Glomerular endothelial cell (primary cell): ENCODE measurements at places on chromosomes 3 and 15. TPM values are rescaled to one million over a fixed set of nuclear protein-coding genes. Genes with fewer than 3 reads are reported as not detected.

LRRC3B gene
- not detected in 2 replicates for total RNA-seq

GABRR3 gene
- not detected in 2 replicates for total RNA-seq

SECISBP2L gene
- total RNA-seq: 24.5 and 38.0 TPM in 2 replicates

AGBL1 gene
- total RNA-seq: not detected in 2 replicates

ITIH1 gene
- total RNA-seq: not detected in 2 replicates

DPPA2 gene
- total RNA-seq: not detected in 2 replicates

GP9 gene
- total RNA-seq: not detected in 2 replicates

HCN4 gene
- 0.06 and 0.19 TPM in 2 replicates for total RNA-seq

BDH1 gene
- 4.7 and 8.8 TPM in 2 replicates for total RNA-seq

SERINC4 gene
- total RNA-seq: not detected in 2 replicates

PLA1A gene
- 2.8 and 7.8 TPM in 2 replicates for total RNA-seq

RTF1 gene
- total RNA-seq: 27.4 and 34.7 TPM in 2 replicates

SPINK8 gene
- not detected in 2 replicates for total RNA-seq

IRAK2 gene
- 41.6 and 50.1 TPM in 2 replicates for total RNA-seq

RNF13 gene
- total RNA-seq: 26.5 and 32.6 TPM in 2 replicates

LTF gene
- not detected in 2 replicates for total RNA-seq

GRIP2 gene
- total RNA-seq: 0.06 TPM in 1 of 2 replicates, not detected in the other

SEC62 gene
- total RNA-seq: 29.7 and 36.6 TPM in 2 replicates

HGD gene
- total RNA-seq: 1.1 TPM in 1 of 2 replicates, not detected in the other

ABHD6 gene
- 8.4 and 9.5 TPM in 2 replicates for total RNA-seq

KNG1 gene
- not detected in 2 replicates for total RNA-seq

MKRN2 gene
- 35.6 and 38.7 TPM in 2 replicates for total RNA-seq

ZNF502 gene
- 2.6 and 3.2 TPM in 2 replicates for total RNA-seq

MUC20 gene
- 0.10 TPM in 1 of 2 replicates, not detected in the other for total RNA-seq

POU1F1 gene
- not detected in 2 replicates for total RNA-seq

WDR72 gene
- 0.34 TPM in 1 of 2 replicates, not detected in the other for total RNA-seq

FILIP1L gene
- total RNA-seq: 54.9 and 70.8 TPM in 2 replicates

CEP152 gene
- total RNA-seq: 3.7 and 3.9 TPM in 2 replicates

LMCD1 gene
- total RNA-seq: 13.4 and 23.9 TPM in 2 replicates

CCR8 gene
- total RNA-seq: not detected in 2 replicates

CELF6 gene
- 0.05 and 1.5 TPM in 2 replicates for total RNA-seq

SRGAP3 gene
- 0.05 and 0.76 TPM in 2 replicates for total RNA-seq

SNAPC5 gene
- 12.1 and 24.7 TPM in 2 replicates for total RNA-seq

CCDC39 gene
- 0.06 TPM in 1 of 2 replicates, not detected in the other for total RNA-seq

SCAANT1 gene
- total RNA-seq: not detected in 2 replicates

RAD51 gene
- total RNA-seq: 3.4 and 4.7 TPM in 2 replicates

SH2D7 gene
- total RNA-seq: not detected in 2 replicates

CTXN2 gene
- not detected in 2 replicates for total RNA-seq

ELL3 gene
- total RNA-seq: 2.1 and 3.6 TPM in 2 replicates

CCDC54 gene
- not detected in 2 replicates for total RNA-seq

SLCO2A1 gene
- 1.6 and 2.2 TPM in 2 replicates for total RNA-seq

C15orf61 gene
- total RNA-seq: 3.4 and 3.9 TPM in 2 replicates

MED12L gene
- total RNA-seq: 0.05 and 0.29 TPM in 2 replicates

NR1I2 gene
- not detected in 2 replicates for total RNA-seq

CCR3 gene
- total RNA-seq: not detected in 2 replicates

MYL3 gene
- total RNA-seq: not detected in 2 replicates

ECE2 gene
- not detected in 2 replicates for total RNA-seq

GOLGA6B gene
- total RNA-seq: not detected in 2 replicates

PIERCE2 gene
- total RNA-seq: 0.29 and 2.0 TPM in 2 replicates

ROPN1 gene
- total RNA-seq: not detected in 2 replicates

HDDC3 gene
- 15.7 and 26.7 TPM in 2 replicates for total RNA-seq

BFSP2 gene
- not detected in 2 replicates for total RNA-seq

SLC12A8 gene
- total RNA-seq: 1.4 and 1.9 TPM in 2 replicates

PARP15 gene
- total RNA-seq: 1.1 and 4.3 TPM in 2 replicates

ALPK3 gene
- total RNA-seq: 68.4 and 91.5 TPM in 2 replicates

KLHDC8B gene
- 98.4 and 110 TPM in 2 replicates for total RNA-seq

HYAL1 gene
- total RNA-seq: 0.73 and 1.2 TPM in 2 replicates

TMC3 gene
- not detected in 2 replicates for total RNA-seq
